Stimulated activated CD4-positive, alpha-beta T cell treated with anti-CD3 and anti-CD28 coated beads, Interleukin-4, amount 100 ng/mL, for 4 hours (primary cell): ENCODE measurements at places on chromosomes 2 and 18.

GRCh38 chr18:41942254-41942653 lies 12.8 kb upstream of the PIK3C3 start:
- DNase-seq = no peak

- no peak for DNase-seq
Observed at GRCh38 chr18:11666831-11667230, 22.2 kb upstream of the GNAL start.

DNA sequence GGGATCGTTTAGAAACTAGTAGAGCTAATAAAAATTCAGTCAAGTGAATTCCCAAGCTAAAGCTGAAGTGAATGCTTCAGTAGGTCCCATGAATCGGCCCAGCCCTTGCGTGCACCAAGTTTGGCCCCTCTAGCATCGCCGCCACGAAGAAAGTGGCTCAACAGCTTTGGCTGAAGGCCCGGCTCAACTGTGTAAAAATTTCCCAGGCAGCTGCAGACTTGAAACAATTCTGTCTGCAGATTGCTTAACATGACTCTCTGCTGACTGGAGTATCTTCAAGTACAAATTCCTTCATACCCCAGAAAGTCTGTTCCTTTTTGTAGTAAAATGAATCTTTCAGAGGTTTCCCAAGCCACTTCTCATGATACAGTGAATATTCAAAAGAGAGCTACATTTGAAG lies 32.7 kb downstream of the ALMS1 start:
- no peak for DNase-seq

DNA sequence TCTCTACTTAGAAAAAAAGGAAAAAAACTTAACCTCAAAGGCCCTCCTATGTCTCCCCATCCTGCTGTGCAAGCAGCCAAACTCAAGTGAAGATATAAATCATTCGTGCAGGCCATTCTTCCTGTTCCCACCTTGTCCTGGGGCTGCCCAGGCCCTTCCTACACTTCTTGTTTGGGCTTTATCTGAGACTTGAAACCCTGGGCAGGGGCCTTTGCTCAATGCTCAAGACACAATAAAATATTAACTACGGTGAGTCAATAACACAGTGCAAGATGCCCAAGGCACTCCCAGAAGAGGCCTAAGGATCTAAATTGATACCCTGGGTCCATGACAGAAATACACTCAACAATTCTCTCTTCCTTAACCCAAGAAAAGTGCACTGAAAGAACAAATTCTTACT lies 67.6 kb downstream of the TBC1D8 start:
- DNase-seq = no peak

DNA sequence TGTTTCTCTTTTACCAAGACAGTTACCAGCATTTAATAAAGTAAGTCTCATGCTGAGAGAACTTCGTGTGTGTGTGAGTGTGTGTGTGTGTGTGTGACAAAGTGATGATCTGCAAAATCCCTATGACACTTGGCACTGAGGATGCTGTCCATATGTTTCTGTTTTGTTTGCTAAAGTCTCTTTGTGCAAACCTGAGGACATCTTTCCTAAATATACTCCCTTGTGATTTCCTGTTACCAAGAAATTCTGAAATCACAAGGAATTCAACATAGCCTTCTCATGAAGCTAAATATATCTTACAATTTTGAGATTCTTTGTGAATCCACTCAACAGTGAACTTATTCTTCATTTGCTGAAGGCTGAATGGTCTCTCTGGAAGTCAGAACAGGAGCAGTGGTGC lies 1359.7 kb upstream of the NRXN1 start:
- no peak for DNase-seq
